Left lobe of liver (tissue), 2 donors: ENCODE measurements at places on chromosomes 7 and 10. TPM values are rescaled to one million over a fixed set of nuclear protein-coding genes. Genes with fewer than 3 reads are reported as not detected.

ORC5 gene
- 13.9 TPM for total RNA-seq

NEUROG3 gene
- not detected for total RNA-seq

DNA sequence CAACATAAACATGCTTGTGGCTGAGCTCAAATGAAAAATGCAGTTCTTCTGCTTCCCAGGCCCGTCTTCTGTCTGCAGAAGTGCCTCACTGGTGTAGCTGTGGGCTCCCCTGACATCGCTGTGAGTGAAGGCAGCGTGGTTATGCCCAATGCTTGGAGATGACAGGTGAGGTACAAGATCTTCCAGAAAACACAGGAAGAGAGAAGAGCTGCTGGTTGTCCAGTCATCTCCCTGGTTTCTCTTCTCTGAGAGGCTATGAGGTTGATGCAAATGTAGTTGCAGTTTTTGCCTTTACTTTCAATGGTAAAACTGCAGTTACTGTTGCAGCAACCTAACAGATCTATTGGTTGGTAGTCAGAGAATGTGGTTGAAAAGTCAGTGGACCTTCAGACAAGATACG lies 223.6 kb downstream of the GATA3 start:
- DNase-seq = no peak

GRCh38 chr7:72106405-72106804 lies 305.7 kb downstream of the CALN1 start:
- no peak for DNase-seq

- no peak for DNase-seq
Observed at GRCh38 chr7:148624735-148625134, 34.2 kb downstream of the C7orf33 start.

PRLHR gene
- not detected for total RNA-seq

GRCh38 chr7:141630621-141631020 lies 71.3 kb downstream of the DENND11 start:
- no peak for DNase-seq

GRCh38 chr7:78326189-78326588 lies 527.6 kb downstream of the PHTF2 start:
- DNase-seq = no peak

DNA sequence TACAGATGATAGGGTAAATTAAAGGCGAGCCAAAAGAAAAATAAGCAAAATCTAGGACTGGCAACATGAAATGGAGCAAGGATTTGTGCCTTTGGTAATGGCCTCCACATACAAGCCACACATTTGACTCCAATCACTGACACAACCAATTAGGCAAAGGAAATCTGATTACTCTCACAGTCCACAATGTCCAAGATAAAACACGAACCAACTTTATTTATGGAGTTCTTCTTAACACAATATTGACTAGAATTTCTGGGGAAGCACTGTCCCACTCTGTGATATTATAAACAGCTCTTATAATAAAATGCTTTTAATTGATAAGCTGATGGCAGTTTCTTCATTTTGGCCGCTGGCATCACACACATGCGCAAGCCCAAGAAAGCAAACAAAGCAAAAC lies 334.2 kb downstream of the ABCA13 start:
- no peak for DNase-seq

GRCh38 chr7:81236560-81236959 lies 317.7 kb upstream of the SEMA3C start:
- no peak for DNase-seq

PLXNA4 gene
- 0.38 TPM for total RNA-seq

GRCh38 chr7:110637252-110637651 lies 453.7 kb upstream of the LRRN3 start:
- no peak for DNase-seq

SLC39A12 gene
- 0.08 TPM for total RNA-seq

- DNase-seq = no peak
Observed at GRCh38 chr7:17300012-17300411, 1.6 kb downstream of the AHR start.

ACBD7 gene
- total RNA-seq = not detected

DNA sequence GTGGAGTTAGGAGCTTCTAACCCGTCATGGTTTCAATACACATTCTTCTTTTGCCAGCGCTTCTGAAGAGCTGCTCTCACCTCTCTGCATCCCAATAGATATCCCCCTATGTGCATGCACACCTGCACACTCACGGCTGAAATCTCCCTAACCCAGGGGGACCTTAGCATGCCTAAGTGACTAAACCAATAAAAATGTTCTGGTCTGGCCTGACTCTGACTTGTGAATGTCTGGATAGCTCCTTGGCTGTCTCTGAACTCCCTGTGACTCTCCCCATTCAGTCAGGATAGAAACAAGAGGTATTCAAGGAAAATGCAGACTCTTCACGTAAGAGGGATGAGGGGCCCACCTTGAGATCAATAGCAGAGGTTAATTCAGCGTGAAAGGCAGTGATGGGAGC lies 22.4 kb downstream of the PRSS2 start:
- no peak for DNase-seq

PCLO gene
- 0.33 TPM for total RNA-seq

OR9A2 gene
- total RNA-seq = not detected

- no peak for DNase-seq
Observed at GRCh38 chr10:77226452-77226851, 411.2 kb downstream of the KCNMA1 start.
